ENCODE measurements at places on chromosomes 5 and 9.

GRCh38 chr5:90171466-90171865 lies 238.1 kb downstream of the CETN3 start:
- DNase-seq, result no peak

GRCh38 chr5:3787604-3788003 lies 192.0 kb downstream of the IRX1 start:
- no peak for DNase-seq

DNA sequence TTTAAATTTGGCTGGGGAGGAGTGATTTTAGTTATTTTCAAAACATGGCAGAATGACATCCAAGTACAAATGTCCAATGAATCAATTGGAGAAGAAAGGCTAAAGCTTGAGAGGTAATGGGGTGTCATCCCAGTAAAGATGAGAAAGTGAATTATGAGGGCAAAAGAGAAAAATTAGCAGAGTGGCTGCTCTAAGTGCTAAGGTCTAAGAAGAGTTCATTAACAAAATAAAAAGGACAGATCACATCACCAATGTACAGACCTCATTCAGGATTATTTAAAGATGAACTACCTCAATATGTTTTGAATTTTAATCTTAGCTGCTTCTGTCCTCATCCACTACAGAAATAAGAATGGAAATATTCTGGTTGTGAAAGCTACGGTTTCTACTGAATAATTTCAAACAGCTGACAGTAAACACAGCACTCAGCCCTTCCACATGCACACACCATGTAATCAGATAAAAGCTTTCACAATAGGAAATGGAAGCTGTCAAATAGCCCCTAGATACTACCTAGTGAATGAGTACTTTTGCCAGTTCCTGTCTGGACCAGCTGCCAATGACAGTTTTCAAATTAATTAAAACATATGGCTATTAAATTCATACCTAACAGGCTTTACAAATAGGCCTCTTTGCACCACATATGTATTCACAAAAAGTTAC lies 171.5 kb downstream of the SSBP2 start:
- DNase-seq, result no peak

DNA sequence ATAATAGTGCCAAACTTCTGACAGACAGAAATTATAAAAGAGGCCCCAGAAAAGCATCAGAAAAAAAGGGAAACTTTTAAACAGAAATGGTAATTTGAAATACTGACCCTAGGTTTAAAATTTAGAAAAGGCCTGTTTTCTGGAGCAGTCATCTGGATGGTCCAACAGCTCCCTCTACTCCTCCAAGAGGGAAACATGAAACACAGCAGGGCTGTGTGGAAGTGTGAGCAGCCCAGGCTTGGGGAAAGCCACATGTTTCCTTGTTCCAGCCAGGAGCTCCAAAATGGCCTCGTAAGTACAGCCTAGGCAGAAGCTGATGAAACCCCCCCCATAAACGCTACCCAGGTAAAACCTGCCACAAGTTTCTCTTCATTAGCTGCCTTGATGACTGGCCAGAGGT lies 499.3 kb upstream of the ADAMTS16 start:
- DNase-seq, result no peak

DNA sequence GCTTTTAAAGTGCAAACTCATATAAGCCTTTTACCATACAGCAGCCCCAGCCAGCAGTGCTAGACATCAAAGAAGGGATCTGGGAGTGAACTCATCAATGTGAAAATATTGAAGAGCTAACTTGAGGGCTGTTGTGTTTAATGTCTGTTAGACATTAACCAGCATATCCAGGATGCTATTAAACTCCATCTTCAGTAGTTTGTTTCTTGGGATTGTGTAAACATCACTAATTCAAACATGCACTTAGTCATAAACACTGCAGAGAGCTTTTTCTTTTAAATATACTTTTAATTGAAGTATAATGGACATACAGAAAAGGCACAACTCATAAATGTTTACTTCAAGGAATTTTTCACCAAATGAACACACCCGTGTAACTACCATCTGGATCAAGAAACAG lies 81.8 kb downstream of the TMEM252 start:
- DNase-seq, result no peak

- DNase-seq, result no peak
Measured at GRCh38 chr5:32942225-32942989, 231.3 kb downstream of the NPR3 start.

GRCh38 chr5:68365889-68366288 lies 150.3 kb downstream of the PIK3R1 start:
- no peak for DNase-seq

DNA sequence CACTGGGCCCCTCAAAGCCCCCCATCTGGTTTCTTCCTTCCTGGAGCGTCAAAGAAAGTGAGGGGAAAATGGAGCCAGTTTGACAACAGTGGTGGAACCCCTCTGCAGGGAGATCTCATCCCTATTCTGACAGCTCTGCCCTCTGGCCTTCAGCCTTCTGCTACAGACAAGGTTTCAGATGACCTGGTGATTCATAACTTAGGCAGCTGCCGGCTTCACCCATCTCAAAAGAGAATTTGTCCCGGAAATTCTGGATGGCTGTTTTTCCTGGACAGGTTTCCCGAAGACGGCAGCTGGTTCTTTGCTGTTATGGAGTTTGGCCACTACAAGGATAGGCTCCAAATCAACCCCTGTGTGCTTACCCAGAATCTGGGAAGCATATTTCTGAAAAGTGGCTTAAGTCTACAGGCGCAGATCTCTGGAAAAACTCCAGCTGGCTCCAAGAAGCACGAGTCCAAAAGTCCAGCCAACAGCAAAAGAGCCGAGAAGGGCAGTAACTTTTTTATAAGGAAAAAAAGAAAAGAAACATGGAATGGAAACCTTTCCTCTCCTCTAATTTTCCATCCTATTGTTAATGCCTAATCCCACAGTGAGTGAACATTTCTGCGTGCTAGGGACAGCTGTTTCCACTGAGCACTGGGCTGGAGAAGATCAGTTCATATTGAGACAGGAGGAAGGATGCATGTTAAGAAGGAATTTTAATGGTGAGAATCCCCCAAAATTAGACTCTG lies 54.5 kb downstream of the ZNF366 start:
- DNase-seq, result no peak

DNA sequence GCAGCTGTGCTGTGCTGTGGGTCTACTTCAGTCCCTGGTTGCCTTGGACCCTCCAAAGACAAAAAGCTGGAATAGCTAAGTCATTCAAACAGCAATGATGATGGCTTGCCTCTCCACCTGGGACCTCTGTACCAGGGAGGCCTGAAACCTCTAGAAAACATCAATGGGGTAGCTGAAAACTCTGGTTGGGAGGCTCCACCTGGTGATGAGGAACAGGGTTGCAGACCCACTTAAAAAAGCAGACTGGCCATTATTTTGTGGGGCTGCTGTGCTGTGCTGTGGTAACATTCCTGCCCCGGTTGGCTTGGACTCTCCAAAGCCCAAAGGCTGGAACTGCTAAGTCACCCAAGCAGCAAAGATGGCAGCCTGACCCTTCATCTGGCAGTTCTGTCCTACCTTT lies 839.3 kb upstream of the ARRDC3 start:
- DNase-seq, result no peak

GRCh38 chr5:17018871-17019270 lies 82.8 kb upstream of the MYO10 start:
- DNase-seq, result no peak

DNA sequence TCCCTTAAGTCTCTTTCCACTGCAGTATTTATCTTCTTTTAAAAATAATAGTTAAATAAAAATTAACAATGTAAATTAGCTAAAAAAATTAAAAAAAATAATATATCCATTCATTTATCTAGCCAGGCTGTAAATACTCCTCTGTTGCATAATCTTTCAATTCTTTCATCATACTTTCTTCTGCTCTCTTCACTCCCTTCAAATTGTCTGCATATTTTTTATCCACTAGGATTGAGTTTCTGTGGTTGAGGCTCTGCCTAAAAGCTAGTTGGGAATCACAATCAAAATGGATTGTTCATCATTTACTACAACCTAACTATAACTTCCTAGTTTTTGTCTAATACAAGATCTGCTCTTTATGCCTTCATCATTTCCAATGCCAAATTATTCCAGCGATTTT lies 182.2 kb downstream of the PDE4D start:
- no peak for DNase-seq

DNA sequence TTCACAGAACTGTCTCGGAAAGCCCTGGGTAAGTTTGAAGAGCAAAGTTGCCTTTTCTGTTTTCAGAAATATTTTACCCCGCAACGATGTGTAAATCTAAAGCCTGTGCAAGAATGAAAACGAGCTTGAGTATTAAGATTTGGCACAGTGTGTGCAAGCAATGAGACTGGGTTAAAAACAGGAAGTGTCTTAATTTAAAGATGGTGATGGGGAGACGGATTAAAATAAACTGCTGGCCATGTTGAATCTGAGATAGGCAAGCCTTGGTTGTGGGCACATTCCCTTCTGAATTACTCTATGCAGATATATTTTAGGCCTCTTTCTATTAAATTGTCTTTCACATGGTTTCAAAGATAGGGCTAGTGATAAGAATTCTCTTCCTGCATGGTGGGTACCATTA lies 294.2 kb upstream of the DMRT1 start:
- no peak for DNase-seq

GRCh38 chr9:33329117-33329563 lies 38.8 kb downstream of the NFX1 start:
- no peak for DNase-seq

GRCh38 chr9:8207596-8207995 lies 408.0 kb upstream of the DMAC1 start:
- no peak for DNase-seq

Data from dorsolateral prefrontal cortex (tissue), 122 donors.